ENCODE measurements at places on chromosomes 4 and X.

GRCh38 chrX:48890296-48890925 is 7.2 kb downstream of the TIMM17B start:
- DNase-seq = no peak

GRCh38 chr4:104589264-104589868 is 94.7 kb upstream of the CXXC4 start:
- DNase-seq = no peak

DNA sequence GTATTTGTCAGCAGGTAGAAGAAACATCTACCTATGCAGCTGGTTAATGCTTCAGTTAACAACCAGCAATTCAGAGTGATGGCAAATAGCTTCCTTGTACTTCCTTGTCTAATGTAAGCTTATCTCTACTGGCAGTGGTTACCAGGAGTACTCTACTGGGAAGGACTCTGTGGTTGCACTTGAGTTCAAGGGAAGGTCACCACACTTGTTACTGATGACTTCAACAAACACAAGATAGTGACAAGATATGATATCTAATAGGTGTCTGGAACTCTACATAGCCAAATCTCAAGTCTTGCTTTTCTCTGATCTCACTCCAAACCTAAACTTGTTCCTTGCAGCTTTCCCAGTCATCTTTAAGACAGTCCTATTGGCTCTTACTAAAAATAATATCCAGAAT is 1644.9 kb upstream of the TENM3 start:
- no peak for DNase-seq

- DNase-seq = no peak
Measured at GRCh38 chr4:78410676-78411075, 140.9 kb upstream of the ANXA3 start.

GRCh38 chrX:132184871-132185270 is 34.4 kb downstream of the RAP2C start:
- no peak for DNase-seq

DNA sequence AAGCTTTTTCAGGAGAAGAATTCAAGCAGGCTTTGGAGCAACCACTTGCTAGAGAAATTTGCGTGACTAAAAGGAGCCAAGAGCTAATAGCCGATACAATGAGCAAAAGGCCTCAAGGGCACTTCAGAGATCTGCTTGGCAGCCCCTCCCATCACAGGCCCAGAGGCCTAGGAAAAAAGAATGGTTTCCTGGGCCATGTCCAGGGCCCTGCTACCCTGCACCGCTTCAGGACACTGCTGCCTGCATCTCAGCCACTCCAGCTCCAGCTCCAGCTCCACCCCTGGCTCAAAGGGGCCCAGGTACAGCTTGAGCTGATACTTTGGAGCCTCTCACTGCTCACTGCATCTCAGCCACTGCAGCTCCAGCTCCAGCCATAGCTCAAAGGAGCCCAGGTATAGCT is 98.9 kb downstream of the FAM13A start:
- no peak for DNase-seq

- no peak for DNase-seq
Measured at GRCh38 chr4:175419236-175419718, 392.8 kb downstream of the GPM6A start.

DNA sequence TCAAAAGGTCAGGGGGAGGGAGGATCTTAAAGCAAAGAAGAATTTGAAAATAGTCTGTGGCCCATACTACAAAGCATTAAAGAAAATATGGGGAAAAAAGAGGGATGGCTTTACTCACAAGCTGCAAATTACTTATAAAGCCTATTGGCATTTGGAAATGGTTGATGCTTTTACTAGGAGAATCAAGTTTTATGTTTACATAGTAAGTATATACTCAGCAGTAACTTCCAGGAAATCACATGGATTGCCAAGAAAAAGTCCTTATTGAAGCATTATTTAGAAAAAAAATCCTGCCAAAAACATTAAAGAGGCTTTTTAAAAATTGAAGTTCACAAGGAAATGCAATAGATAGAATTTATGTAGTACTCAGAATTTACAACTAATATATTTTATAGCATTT is 8.4 kb upstream of the SH3RF1 start:
- no peak for DNase-seq

DNA sequence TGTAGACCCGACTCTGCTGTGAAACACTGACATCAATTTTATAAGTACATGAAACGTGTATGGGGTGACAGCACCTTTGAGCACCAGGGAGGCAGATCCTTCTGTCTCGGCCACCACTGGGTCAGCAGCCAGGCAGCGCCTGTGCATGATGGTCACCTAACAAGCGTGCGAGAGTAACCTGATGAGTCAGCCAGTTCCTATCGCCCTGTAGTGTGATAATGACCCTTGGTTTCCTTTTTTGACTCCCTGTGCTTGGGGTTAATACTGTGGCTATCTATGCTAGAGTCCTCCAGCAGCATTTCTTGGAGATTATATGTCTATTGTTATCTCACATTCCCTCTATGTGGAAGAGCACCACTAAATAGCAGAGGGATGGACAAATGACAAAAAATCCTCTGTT is 101.6 kb downstream of the NPNT start:
- no peak for DNase-seq

DNA sequence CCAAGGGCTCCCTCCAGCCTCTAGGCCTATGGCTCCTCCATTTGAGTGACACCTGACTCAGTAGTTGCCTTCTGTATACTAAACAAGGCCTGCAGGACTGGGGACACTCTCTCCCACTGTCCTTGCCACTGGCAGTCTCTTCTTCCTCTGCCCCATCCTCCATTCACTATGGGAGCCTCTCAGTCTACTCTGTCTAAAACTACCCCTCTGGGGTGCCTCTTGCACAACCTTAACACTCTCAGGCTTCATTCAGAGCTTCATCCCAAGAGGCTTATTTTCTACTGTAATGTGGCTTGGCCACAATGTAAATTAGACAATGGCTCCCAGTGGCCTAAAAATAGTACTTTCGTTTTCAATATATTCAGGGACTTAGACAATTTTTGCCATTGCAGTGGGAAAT is 133.0 kb downstream of the ZC4H2 start:
- no peak for DNase-seq

- no peak for DNase-seq
Measured at GRCh38 chr4:139802931-139803330, 137.3 kb downstream of the MGST2 start.

DNA sequence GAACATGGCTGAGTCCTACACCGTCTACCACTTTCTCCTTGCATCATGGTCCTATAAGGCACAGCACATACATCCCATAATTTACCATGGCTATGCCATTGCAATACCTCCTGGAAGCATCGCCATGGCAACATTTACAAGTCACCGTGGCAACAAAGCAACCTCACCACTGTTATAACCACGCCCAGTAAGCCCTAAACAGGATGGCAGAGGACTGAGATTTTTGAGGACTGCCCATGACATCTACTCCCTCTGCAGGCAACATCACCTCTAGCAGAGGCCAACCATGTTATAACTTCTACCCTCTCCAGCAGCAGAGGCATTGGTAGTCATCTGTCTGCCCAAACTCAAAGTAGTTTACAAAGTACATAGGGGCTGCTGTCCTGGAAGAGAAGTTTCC is 29.7 kb downstream of the BCOR start:
- no peak for DNase-seq

- no peak for DNase-seq
Measured at GRCh38 chr4:142360657-142361056, 485.4 kb downstream of the INPP4B start.

DNA sequence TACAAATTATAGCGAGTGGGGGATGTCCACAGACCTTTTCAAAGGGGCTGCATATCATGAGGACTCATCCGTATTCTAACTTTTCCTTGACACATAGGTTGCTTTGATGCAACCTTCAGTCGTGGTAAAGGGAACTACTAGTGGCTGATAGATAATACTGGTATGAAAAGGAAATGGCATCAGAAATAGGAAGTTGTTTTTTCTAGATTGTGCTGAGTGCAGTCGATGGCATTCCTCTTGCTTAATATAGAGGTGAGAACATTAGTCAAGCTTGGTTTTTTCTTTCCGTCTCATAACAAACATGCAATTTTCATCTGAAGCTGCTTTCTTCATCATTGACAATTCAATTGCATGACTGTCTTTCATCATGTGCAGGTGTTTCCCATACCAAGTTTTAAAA is 16.6 kb downstream of the ENPEP start:
- no peak for DNase-seq

- DNase-seq = no peak
Measured at GRCh38 chr4:151581570-151581969, 172.6 kb downstream of the FHIP1A start.

DNA sequence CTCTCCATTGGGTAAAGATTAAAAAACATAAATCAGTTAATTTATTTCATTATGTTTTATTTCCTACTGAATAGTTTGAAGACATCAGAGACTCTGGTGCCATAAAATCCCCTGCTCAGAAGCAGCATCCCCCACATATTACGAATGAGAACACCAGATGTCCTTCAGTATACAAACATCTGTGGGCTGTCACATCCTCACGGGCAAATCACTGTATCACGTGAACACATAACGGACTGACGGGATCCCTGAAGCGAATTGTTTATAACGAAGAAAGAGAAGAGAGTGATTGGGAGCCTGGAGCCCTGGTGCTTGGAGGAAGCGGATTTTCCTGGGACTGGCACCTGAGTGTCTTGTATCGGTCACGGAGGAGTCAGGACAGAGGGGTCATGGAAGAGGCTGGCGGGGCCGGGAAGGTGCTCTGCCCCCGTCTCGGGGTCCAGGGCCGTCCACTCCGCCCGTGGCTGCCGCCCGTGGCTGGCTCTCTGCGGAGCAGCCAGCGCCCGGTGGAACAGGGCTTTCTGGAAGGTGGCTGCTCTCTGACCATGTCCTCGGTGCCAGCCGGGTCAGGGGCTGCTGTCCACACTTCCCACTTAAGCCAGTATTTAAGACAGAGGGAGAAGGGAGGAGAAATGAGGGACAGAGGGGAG is 452.7 kb upstream of the FAT1 start:
- DNase-seq = no peak

- DNase-seq = no peak
Measured at GRCh38 chrX:10922159-10922558, 189.0 kb upstream of the HCCS start.

DNA sequence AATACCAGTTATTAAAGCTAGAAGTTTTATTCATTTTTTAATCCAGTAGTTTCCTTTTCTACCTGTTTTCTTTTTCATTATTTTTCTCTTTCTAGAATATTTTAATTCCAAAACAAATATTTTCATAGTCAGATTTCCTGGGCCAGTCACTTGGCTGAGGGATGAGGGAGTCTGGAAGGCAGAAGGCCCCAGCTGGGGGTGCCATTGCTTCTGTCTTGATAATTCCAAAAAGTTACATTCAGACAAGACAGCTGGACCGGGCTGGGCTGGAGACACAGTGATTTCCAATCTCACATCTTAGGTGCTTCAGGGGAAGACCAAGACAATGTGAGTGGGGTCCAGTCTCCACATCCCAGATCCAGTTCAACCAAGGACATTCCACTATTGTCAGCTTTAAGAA is 263.5 kb downstream of the TMA16 start:
- no peak for DNase-seq

DNA sequence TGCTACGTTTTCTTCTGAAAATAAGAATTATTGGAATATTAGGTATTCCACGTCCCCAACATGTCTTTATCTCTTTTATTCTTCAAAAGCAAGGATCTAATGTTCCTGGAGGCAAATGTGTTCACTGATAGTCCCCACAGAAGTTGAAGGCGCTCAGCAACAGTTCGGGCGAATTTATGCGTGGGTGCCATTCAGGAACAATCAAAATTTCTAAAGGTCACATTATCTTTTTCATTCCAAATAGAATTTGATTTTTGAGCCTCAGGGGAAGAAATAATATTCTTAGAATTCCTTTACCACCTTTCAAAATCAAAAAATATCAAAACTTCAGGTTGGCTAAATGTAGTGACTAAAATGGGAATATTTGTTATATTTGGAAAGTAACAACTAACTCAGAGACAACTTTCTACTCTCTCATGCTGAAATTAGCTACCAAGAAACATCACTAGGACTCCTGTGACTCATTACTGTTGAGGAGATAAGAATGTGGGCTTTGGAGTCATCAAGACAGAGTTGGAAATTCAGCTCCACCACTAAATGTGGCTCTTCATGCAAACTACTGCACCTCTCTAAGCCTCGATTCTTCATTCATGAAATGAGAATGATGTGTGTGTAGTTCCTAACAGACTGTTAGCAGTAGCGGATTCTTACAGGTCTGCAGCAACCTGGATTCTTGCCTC is 72.3 kb upstream of the KIT start:
- no peak for DNase-seq

DNA sequence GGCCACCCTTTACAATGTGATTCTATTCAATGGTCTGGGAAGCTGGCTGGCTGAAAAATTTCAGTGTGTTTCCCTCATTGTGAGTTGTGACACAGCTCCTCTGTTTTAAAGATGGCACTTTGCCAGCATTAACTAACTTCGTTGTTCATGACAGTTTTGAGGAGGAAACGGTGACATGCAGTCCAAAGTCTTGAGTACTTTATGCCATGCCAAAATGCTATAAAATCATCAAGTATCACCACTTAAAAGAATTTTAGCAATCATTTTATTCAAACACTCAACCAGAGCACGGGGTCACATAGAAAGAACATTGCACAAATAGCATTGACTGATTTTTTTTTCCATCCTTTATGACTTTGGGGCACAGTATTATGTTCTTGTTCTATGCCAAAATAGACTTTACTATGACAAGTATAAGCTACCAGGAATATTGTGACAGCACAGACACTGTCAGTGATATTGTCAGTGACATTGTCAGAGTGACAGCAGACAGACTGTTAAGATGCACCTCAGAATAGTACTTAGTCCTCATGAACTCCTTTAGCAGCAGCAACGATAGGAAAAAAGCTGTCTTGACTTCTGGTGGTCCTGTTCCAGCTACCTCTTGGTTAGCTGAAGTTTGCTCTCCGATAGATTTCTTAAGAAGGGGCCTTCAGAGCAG is 46.7 kb downstream of the CXCL13 start:
- no peak for DNase-seq

DNA sequence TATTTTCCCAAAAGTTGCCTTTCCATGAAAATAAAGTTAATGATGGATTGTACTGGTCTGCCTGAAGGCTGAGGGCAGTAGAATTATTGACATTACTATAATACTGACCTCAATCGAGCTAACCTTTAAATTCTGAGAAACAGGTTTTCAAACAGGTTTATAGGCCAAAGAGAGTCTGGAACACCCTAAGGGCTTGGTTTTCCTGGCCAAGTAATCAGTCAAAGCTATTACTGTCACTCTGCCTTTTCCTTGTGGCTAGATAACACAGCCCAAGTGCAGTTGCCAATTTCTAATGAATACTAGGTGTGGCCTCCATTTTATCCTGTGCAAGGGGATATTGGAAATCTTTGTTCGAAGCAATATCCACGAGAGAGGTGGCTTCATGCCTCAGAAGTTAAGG is 75.2 kb downstream of the INTS12 start:
- no peak for DNase-seq

All from cardiac septum (tissue), 1 donor.